ENCODE measurements at places on chromosomes 11 and 22. TPM values are rescaled to one million over a fixed set of nuclear protein-coding genes. Genes with fewer than 3 reads are reported as not detected.

Gene TESMIN
- 9.8 TPM for total RNA-seq

Gene PARVG
- total RNA-seq, result not detected

Gene MIOX
- total RNA-seq, result not detected

Gene DMC1
- total RNA-seq, result 1.7 TPM

Gene TP53I11
- 48.4 TPM for total RNA-seq

Gene C11orf91
- not detected for total RNA-seq

Gene CBLIF
- total RNA-seq, result not detected

Gene LAMTOR1
- 204 TPM for total RNA-seq

Gene MS4A4E
- not detected for total RNA-seq

Gene CYB5R3
- total RNA-seq, result 97.3 TPM

Gene ADAMTS15
- total RNA-seq, result 0.86 TPM

Gene SMTNL1
- total RNA-seq, result not detected

Gene MMP10
- 1.8 TPM for total RNA-seq

Gene RTCB
- 103 TPM for total RNA-seq
